ENCODE measurements at places on chromosomes 13 and 19. TPM values are rescaled to one million over a fixed set of nuclear protein-coding genes. Genes with fewer than 3 reads are reported as not detected.

Gene VSIG10L
- total RNA-seq: 1.8 TPM

Gene NCR1
- 0.91 TPM for total RNA-seq

Gene EEF2
- total RNA-seq: 1,813 TPM

Gene RAB3A
- 5.2 TPM for total RNA-seq

Gene TEX101
- not detected for total RNA-seq

Gene PMIS2
- total RNA-seq: not detected

Gene KANK3
- 26.6 TPM for total RNA-seq

Gene PEG3
- 8.7 TPM for total RNA-seq

Gene CD70
- total RNA-seq: 0.76 TPM

Gene CYP2F1
- total RNA-seq: not detected

Gene ZNF358
- total RNA-seq: 39.1 TPM

Gene APOC4
- not detected for total RNA-seq

Gene RFPL4A
- 0.41 TPM for total RNA-seq

Gene OR7A5
- total RNA-seq: not detected

Gene CEACAM16
- total RNA-seq: not detected

Gene FCER2
- total RNA-seq: 1.0 TPM

Gene ZNF497
- total RNA-seq: 5.0 TPM

Gene PODNL1
- 3.0 TPM for total RNA-seq

Gene TMTC4
- total RNA-seq: 15.1 TPM

Gene NLRP7
- 0.16 TPM for total RNA-seq

Gene USHBP1
- total RNA-seq: 8.9 TPM

Gene RGS9BP
- 0.72 TPM for total RNA-seq

Gene PSG6
- total RNA-seq: not detected

Gene SLC1A6
- not detected for total RNA-seq

Gene CAMSAP3
- total RNA-seq: 18.5 TPM

Gene DCT
- total RNA-seq: 0.13 TPM

Gene LILRB5
- total RNA-seq: 5.9 TPM

Gene PSG4
- 0.35 TPM for total RNA-seq

Gene LRG1
- 26.4 TPM for total RNA-seq

Gene CACNG7
- not detected for total RNA-seq

Gene TNFSF9
- 1.1 TPM for total RNA-seq
